Retina (tissue), 1 donor: ENCODE measurements at places on chromosomes 12 and 14.

- DNase-seq: no peak
Observed at GRCh38 chr14:90632451-90632850, 183.8 kb downstream of the TTC7B start.

- DNase-seq: no peak
Observed at GRCh38 chr14:71212093-71212492, 304.8 kb downstream of the PCNX1 start.

- no peak for DNase-seq
Observed at GRCh38 chr12:50918584-50919316, 33.6 kb upstream of the HIGD1C start.

GRCh38 chr14:24291446-24292117, 8.0 kb downstream of the DHRS1 start:
- no peak for DNase-seq

DNA sequence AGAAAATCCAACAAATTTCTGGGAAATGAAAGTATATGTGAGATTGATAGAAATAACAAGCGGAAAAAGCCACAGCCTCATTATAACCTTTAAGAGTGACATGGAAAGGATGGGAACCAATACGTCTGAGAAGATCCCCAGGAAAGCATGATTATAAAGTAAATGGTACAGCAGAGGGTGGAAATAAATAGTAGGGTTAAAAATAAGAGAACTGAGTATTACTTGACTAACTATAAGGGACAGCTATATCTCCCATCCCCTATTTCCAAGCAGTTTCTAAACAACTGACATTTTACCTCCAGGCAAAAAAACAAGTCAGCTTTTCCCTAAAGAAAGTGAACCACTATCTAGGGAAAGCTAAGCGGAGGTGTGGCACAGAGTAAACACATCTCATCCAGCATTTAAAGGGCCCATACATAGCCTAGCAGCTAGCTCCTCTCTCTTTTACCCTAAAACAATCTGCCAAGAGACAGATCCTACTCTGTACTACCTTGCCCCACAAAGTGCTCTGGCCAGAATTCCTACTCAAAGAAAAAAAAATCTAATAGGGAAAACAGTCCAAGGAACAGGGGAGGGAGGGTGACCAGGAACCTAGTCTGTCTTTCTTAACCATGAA, 11.2 kb downstream of the OSBPL8 start:
- DNase-seq: no peak

DNA sequence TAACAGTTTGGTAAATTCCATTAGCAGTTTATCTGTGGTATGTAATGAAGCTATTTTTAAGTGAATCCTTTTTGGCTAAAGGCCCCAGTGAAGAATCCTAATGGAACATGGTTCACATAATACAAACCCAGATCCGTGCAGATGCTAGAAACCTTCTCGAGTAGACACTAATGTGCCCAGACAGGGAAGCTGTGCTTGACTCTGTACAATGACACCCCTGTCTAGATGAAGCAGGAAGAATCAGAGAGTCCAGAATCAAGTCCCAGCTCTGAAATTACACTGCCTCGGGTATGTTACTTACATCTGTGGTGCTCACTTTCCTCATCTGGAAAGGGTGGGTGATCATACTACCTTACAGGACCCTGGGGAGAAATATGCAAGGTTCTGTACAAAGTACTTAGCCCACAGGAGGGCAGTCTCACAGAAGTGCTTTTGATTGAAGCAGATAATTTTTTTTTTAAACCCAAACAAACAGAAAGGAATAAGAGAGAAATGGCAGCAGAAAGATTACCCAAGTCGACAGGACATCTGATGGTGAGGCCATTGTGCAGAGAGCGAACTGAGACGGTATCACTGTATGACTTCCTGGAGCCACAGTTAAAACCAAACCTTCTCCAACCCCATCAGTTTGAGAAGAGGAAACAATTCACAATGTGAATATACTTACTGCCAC, 8.5 kb downstream of the CRACR2A start:
- DNase-seq: no peak

- DNase-seq: no peak
Observed at GRCh38 chr12:91732086-91732485, 413.6 kb downstream of the BTG1 start.
